ENCODE measurements at places on chromosomes 4 and X.

GRCh38 chr4:17309567-17310268 lies 202.2 kb downstream of the QDPR start:
- no peak for DNase-seq

- DNase-seq: no peak
These were observed 78.8 kb upstream of the LEF1 start for GRCh38 chr4:108247387-108248049.

DNA sequence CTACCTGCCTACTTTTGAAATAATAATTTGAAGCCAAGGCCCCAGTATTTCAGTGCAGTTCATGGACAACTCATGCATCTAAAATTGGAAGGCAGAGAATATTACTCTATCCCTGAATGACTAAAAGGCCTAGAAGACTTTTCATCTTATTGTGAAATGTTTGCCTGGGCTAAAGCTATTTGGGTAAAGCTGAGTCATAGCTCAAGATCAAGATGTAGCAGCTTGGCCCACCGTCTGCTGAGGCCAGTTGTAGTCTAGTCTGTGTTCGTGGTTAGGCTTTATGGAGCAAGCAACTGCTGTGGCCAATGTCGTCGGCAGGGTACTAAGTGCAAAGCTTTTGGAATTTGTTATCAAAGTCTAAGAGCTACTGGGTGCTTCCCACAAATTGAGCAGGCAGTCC lies 929.1 kb downstream of the RAB28 start:
- no peak for DNase-seq

DNA sequence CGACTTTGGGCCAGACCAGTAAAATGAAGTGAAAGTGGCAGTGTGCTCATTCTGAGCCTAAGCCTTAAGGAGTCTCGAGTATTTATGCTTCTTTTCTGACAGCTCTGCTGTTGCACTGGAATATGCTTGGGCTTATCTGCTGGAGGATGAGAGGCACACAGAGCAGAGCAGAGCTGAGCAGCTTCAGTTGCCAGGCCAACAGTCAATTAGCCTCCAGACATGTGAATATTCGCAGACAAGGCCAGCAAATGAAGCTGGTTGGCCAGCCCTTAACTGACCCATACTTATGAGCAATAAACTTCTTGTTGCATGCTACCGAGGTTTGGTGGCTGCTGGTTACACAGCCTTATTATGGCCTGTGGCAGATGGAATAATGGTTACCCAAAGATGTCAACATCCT lies 203.0 kb upstream of the GEMIN8 start:
- no peak for DNase-seq

GRCh38 chr4:12562021-12562420 lies 922.1 kb downstream of the RAB28 start:
- no peak for DNase-seq

DNA sequence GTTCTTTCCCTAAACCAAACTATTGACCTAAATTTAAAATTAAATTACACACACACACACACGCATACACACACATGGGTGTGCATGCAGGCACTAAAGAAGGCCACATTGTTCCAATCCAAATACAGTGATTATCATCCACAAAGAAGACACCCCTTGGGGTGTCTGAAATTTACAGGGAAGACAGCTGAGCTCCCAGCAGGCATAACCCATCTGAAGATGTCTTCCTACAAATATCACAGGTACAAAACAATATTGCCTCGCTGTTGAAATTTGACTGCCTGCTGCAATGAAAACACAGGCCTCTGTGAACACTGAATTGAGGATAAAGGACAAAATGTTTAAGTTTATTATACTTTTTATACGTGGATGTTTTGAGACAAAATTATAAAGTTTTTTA lies 50.2 kb upstream of the SLC7A11 start:
- DNase-seq: no peak

- no peak for DNase-seq
These were observed 7.5 kb upstream of the LRBA start for GRCh38 chr4:151022586-151022985.

DNA sequence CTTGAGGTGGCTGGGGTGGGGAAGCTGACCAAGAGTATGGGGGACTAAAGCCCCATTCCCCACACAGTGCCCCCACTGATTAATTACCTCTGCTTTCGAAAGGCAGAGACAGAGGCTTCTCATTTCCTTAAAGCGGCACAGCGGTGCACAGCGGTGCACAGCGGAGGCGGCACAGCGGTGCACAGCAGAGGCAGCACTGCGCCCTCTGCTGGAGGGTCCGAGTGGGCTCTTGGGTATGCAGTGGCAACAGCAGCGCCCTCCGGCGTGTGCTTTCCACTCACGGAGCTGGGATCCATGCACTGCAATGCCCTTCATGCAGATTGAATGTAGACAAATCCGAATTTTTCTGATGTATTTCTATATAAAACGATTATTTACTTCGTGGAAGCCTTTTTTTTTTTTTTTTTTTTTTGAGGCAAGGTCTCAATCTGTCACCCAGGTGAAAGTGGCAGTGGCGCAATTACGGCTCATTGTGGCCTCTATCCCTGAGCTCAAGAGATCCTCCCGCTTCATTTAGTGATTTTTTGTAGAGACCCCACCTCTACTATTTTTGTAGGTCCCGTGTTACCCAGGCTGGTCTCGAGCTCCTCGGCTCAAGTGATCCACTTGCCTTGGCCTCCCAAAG lies 19.7 kb upstream of the PRPS2 start:
- DNase-seq: peak; percentile 28

DNA sequence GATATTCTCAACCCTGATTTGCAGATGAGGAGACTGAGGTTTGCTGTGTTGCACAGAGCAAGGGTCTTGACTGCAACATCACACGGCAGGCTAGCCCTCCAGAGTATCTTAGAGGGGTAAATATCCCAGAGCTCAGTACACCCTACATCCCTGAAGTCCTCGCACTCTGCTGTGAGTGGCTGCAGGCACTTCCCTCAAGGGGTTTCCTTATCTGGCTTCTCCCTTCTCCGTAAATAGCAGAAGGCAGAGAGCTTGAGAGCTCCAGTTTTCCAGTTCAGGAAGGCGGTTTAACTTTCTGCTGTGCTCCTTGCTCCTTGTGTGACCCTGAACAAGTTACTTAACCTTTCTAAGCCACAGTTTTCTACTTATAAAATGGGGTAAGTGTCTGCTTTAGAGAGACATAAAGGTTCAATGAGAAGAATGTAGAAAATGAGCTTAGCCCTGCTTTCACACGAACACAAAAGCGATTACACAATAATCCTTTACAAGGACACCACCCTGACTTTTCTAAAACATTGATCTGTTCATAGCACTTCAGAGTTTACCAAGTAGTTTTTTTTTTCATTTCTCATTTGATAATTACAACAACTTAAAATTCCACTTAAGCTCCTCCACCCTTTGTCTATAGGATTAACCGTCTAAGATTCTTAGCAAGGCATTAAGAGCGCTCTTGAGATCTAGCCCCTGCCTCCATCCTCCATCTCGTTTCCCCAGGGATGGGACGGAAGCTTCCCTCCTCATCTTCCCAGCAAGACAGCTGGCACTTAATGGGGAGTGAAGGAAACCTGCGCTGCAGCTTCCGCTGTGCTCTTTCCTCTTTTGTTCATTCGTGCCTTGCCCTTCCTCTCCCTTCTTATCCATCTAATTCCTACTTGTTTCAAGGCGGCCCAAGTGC lies 68.4 kb downstream of the TAPT1 start:
- DNase-seq: no peak

DNA sequence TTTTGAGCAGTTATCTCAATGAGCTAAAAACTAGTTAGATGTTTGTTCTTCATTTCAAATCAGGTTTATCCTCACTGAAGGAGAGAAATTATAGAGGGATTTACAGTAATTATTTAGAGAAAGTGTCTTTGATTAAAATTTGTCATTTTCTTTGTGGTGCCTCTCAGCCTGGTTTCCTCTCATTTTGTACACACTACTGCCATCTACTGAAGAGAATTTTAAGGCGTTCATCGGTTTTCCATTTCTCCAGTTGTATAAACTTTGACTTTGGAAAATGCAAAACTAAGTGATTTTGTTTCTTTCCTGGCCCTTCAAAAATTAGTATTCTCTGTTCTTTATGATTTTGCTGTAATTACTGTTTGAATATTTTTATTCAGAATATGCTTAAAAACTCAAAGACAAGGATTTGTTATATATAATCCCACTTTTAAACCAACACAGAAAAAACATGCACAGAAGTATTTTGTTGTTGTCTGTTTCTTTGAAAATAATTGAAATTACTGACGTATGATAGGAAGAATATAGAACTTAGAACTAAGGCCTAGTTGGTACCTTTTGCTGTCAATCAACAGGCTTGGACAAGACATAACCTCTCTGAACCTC lies 34.4 kb upstream of the ANXA3 start:
- no peak for DNase-seq

GRCh38 chr4:16582526-16582925 lies 315.9 kb downstream of the LDB2 start:
- no peak for DNase-seq

DNA sequence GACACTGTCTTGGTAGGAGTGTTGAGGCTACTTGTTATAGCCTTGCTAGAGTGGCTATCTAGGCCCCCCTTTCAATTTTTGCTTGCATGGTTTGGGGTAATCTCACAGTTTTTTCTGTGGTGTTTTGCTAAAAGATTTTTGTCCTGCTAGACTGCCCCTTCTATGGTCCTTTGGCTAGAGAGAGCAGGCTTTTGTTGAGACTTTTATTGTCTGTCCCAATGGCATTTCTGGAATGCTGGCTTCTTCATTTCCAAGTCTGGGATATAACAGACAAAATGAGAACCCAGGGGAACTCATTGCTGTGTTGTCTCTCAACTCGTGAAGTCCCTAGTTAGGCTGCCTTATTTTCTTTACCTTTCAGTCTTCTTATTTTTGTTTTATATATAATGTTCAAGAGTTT lies 160.2 kb upstream of the ZC4H2 start:
- no peak for DNase-seq

GRCh38 chrX:134158821-134159512 lies 78.0 kb upstream of the CCDC160 start:
- DNase-seq: no peak

GRCh38 chr4:97309121-97309520 lies 834.2 kb downstream of the STPG2 start:
- no peak for DNase-seq

DNA sequence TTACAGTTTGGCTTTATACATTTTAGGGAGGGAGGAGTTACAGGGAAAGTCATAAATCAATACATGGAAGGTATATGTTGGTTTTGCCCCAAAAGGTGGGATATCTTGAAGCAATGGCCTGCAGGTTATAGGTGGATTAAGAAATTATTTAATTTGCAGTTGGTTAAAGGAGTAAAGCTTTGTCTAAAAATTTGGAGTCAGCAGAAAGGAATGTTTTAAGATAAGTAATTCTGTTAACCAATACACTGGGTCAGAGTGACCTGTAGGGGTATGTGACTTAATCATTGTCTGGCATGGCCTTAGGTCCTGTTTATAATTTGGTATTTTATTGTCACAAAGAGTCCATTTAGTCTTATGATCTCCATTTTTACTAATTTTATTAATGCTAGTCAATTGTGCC lies 115.0 kb downstream of the AGTR2 start:
- DNase-seq: no peak

DNA sequence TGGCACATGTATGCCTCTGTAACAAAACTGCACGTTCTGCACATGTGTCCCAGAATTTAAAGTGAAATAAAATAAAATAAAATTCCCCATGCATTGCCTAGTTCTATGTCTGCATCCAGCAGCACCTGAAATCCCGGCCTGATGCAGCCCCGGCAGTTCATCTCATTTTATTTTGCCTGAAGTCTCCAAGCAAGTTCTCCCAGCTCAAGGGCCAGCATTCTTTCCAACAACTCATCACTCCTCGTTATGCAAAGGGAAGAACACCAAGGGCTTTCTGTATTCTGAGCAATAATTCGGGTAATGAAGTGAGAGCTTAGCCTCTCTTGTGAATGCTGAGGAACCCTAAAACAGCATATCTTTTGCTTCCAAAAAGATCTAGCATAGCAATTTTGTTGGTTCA lies 2.7 kb downstream of the ENPP6 start:
- no peak for DNase-seq

GRCh38 chr4:48799157-48799556 lies 19.1 kb upstream of the FRYL start:
- no peak for DNase-seq

DNA sequence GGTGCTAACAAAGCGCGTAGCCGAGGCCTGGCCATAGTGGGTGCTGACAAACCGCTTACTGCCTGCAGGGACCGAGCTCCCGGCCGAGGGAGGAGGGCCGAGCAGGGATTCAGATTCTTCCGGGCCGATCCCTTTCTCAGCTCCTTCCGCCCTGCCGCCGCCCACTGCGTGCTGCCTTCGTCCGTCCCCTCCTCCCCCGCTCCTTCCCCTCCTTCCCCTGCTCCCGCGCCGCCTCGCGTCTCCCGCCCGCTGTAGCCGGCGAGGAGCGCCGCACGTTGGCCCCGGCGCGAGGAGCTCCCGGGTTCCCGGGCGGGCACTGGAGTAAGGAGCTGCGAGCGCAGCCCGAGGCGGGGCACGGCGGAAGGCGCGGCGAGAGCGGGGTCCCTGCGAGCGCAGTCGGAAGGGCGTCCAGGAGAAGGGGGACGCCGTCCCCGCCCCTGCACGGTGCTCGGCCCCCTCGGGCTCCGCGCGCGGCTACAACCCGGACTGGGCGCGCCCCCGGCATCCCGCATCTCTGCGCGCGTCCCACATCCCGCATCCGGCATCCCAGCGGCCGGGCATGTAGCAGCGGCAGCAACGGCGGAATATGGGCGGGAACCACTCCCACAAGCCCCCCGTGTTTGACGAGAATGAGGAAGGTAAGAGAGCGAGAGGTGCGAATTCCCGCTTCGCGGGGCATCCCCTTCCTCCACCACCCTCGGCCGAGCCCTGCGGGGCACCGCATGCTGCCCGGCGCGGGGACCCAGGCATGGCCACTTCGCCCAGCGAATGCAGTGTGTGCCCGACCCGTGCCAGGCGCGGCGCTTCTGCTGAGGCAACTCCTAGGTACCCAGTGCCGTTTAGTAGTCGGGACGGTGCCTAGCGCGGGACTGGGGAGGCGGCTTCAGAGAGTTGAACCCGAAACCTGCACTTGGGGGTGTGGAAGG lies at the start of gene STK32B:
Gene STK32B (plus strand): TSS at position 203 of the 926 bp plus-strand sequence.
- no peak for DNase-seq

GRCh38 chr4:155407480-155407879 lies 30.7 kb upstream of the MAP9 start:
- DNase-seq: no peak

DNA sequence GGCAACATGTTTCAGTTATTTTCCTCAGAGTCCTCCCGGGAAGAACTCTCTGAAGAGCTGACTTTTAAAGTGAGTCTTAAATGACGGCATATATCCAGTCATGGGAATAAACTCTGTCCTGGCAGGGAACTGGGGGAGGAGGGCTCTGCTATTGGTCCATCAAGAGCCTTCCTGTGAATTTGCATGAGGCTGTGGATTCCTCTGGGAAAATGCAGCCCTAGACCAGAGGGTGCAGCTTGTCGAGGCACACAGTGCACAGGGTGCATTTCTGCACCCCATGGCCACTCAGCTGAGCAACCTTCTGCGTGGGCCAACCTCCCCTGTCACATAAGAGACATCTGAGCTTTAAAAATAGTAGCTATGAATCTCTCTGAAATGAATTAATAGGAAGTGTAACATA lies 360.0 kb downstream of the GALNTL6 start:
- no peak for DNase-seq

Measured in stimulated activated CD8-positive, alpha-beta memory T cell treated with anti-CD3 and anti-CD28 coated beads, Interleukin-7, amount 100 ng/mL, for 1 hour (primary cell).